ENCODE measurements at places on chromosomes 11 and 22.

DNA sequence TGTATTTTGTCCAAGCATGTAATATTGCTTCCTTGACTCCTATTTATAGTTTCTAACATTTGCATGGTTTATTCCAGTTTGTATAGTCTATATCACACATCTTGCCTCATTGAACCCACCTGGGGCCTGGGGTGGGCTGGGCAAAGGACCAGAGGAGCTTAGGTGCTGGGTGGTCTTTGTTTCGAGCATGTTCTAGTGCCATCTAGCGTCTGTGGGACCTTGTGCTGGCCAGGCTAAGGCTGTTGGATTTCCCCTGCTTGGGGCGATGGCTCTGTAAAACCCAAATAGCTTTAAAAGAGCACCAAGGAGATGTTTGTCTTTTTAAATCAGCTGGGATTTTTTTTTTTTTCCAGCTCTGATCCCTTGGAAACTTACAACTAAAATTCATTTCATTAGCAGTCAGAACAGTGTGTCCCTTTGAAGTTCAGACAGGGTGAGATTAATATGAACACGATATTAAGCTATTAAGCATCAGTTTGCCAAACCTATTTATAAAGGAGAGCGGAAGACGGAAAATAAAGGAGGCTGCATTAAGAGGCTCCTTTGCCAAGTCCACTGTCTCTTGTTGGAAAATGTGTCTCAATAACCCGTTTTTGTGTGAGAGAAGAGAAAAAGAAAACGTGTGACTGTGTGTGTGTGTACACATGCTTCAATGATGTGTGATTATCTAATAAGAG lies 157.4 kb downstream of the COMMD9 start:
- DNase-seq: no peak

- no peak for DNase-seq
Observed at GRCh38 chr11:108965306-108966001, 300.6 kb downstream of the DDX10 start.

GRCh38 chr11:3849297-3849874 lies 6.1 kb upstream of the STIM1 start:
- DNase-seq: peak; percentile 69

DNA sequence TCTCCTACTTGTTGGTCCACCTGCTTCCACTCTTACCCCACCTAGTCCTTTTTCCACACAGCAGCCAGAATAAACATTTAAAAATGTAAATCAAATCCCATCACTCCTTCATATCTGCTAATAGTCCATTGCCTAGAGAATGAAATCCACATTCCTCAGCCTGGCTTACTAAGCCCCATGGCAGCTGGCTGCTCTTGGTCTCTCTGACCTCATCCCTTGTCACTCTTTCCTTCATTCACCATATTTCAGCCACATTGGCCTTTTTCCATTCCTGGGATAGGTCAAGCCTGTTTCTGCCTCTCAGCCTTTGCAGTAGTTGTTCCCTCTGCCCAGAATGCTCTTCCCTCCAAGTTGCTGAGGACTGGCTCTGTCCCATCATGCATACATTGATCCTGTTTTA lies 512.8 kb downstream of the INSC start:
- DNase-seq: no peak

Data from CD4-positive, alpha-beta memory T cell (primary cell).